ENCODE measurements at places on chromosomes 16 and 17.

GRCh38 chr17:975371-975915, 4.1 kb downstream of the NXN start:
- no peak for DNase-seq

DNA sequence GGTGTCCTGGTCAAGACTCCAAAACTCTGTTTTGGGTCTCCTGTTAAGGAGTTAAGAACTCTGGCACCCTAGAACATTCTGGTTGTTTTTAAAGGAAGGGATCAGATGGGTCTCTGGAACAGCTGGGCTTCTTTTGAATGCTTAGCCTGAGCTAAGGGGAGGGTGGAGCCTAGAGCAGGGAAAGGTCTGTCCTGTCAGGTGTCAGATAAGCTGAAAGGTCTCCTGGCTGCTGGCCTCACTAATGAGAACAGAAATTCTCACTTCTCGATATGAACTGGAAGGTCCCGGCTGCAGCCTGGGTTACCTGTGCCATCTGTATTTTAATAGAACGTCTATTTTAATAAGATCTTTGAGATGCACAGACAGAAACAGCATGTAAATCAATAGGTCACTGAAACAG, 69.0 kb downstream of the RAP1GAP2 start:
- no peak for DNase-seq

- no peak for DNase-seq
Measured at GRCh38 chr16:65271996-65272395, 150.1 kb upstream of the CDH11 start.

DNA sequence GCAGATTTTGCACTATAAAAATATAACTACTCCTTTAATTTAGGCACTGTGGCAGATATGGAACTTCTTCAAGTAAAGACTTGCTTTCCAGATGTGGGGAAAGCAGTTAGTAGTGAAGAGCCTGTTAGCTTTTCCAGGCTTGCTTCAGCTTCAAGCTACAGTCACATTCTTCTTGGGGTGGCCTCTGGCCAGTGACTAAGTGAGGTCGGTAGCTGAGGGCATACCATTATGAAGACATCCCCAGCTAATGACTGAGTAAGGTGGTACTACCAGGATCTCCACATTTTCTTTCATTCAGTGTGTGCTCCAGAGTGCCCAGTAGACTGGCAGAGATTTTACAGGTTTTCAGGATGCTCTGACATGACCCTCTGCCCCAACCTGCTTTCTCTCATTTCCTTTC, 167.1 kb upstream of the KIF2B start:
- DNase-seq, result no peak

- no peak for DNase-seq
Measured at GRCh38 chr16:30725418-30725792, 22.8 kb upstream of the PHKG2 start.

- no peak for DNase-seq
Measured at GRCh38 chr17:79002796-79003593, 6.6 kb downstream of the CANT1 start.

- no peak for DNase-seq
Measured at GRCh38 chr17:8803531-8804420, 4.6 kb upstream of the MFSD6L start.

GRCh38 chr17:37816950-37817349, 72.1 kb upstream of the HNF1B start:
- no peak for DNase-seq

DNA sequence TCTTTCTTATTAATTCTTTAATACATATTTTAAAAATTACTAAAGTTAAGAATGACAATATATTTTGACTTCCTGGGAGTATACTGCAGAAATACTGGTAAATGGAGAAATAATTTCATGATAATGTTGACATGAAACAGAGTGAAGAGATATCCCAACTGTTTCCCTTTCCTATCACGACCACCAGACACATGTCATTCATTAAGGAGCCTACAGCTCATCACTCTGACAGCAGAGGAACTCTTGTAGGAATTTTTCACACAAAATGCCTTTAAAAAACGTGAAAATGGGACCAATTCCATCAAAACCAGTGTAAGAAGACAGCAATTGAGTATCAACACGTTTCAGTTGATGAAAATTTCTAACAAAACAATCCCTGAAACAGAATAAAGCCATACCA, 172.9 kb upstream of the CPHXL start:
- no peak for DNase-seq

DNA sequence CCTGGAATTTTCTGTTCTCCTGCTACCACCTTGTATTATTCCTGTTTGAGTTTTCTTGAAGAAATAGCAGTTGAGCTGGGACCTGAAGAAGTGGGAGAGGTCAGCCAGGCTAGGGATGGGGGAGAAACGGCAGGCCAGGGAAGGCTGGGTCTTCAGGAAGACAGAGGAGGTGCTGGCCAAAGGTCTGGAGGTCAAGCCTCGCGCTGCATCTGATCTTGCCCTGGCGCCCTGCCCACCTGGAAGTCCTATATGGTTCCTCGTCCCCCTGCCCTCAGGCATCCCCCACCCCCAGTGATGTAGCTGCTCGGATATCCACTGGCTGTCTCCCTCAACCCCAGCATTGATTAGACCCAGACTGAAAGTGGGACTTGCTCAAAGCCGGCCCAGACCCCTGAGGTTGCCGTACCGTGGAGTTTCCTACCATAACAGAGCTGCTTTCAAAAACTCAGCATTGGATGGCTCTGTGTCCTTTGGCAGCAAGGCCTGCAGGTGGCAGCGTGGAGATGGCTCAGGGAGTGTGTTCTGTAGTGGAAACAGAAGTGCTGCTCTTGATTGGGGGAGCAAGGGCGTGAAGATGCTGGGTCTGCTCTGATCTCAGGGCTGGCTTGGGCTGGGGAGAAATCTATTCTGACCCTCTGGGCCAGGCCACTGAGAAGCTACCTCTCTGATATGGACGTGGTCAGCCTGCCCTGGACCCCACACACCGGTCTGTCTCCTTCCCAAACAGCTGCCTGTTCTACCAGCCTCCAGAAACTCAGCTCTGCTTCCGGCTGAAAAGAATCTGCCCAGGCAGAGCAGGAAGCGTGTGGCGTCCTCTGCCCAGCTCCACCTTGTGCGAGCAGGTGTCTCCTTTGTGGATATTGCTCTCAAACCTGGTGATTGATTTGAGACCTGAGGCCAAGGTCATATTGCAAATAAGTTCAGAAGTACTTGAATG, 107.0 kb upstream of the CACNG5 start:
- peak; percentile 31 for DNase-seq

- no peak for DNase-seq
Measured at GRCh38 chr17:68432086-68432864, 25.0 kb downstream of the WIPI1 start.

DNA sequence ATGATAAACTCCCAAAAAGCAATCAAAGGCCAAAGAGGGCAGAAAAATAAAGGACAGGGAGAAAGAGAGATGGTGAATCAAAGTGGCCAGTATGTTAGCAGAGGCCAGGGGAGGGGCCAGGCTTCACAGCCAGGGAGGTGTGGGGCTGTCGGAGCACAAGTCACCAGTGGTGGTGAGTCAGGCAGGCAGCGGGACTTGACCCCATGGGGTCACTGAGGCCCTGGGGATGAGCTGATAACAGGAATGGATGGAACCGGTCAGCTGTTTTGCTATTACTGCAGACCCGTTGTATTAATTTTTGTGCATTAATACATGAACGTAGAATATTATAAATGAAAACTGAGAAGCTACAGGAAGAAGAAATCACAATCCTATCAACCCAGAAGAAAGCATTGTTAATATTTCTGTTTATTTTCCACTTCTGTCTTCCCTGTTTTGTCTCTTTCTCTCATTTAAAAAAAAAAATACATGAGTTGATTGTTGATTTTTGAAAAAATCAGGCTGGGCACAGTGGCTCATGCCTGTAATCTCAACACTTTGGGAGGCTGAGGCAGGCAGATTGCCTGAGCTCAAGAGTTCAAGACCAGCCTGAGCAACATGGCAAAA, 106.9 kb downstream of the SOCS1 start:
- no peak for DNase-seq

DNA sequence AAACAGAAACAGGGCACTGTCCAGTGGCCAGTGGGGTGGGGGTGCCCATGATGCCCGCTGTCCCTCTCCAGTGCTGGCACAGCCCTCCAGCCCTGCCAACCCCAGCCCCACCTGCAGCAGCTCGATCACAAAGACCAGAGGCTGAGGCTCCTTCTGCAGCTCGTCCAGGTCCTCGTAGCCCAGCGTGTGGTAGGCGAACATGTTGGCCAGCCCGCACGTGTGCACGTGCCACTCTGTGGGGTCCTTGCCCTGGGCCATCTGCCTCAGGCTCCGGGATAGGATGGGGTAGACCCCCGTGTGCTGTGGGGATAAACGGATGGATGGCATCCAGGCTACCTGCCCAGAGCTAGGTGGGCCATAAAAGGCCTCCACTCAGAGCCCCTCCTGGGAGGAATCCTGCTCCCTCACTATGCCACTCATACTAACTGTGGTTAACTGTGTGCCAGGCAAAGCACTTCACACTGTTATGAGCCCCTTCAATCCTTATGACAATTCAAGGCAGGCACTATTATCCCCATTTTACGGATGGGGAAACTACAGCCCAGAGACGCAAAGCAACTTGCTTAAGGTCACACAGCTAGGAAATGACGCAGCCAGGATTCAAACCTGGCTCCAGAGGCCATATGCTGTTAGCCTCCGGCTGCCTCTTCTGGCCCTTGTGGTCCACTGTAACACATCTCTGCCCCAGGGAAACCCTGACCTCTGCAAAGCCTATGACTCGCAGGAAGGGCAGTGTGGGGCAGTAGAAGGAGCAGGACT, 6.5 kb downstream of the AIPL1 start:
- no peak for DNase-seq
